Right lobe of liver (tissue), 6 donors: ENCODE measurements at places on chromosomes 16 and 17. TPM values are rescaled to one million over a fixed set of nuclear protein-coding genes. Genes with fewer than 3 reads are reported as not detected.

DNA sequence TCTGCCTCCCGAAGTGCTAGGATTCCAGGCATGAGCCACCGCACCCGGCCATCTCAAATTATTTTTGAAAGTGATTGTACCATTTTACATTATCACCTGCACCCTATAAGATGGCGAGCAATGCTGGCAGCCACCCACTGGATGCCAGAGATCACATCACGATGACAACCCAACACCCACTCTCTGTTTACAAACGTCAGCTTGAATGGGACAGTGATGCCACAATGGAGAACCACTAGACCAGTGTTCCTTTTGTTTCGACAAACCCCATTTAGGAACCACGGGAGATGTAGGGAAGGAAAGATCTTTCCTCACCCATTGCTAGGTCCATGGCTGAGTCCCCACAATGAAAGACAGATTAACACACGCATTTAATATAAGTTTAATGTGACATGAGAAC, 20.1 kb upstream of the HAPSTR1 start:
- H3K4me1 ChIP-seq, result no peaks in the 10 kb centered on the region
- no peaks in the 10 kb centered on the region for H3K36me3 ChIP-seq
- no peak for DNase-seq
- no peaks in the 10 kb centered on the region for H3K27me3 ChIP-seq

GRCh38 chr16:14562691-14563491, 67.2 kb downstream of the PARN start:
- no peak for DNase-seq
- H3K27me3 ChIP-seq, result no peaks in the 10 kb centered on the region
- no peak overlapping the region for H3K27ac ChIP-seq
- peaks cover 58% of the 10 kb centered on the region for H3K4me1 ChIP-seq
- H3K36me3 ChIP-seq, result no peaks in the 10 kb centered on the region

- peak overlapping the region; percentile 68 for H3K4me3 ChIP-seq
- peaks cover 40% of the 10 kb centered on the region for H3K4me1 ChIP-seq
- H3K27me3 ChIP-seq, result no peaks in the 10 kb centered on the region
- DNase-seq, result peak; percentile 62
Measured at GRCh38 chr16:8962393-8963009, 1.2 kb downstream of the USP7 start.

DNA sequence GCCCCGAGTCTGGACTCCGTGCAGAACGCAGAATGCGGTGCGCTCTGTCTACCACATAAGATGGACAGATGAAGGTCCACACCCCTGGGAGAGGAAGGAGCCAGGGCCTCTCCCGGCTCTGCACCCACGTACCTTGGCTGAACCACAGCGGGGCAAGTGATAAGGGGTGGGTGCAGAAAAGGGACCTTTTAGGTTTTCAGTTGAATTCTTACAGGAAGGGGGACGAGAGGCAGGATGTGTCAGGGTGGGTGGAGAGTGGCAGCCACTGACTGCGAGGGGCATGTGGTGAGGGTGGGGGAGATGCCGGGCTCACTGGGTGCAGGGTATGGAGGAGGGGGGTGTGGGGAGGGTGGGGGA, 372 bp downstream of the CD300A start:
- no peaks in the 10 kb centered on the region for H3K27me3 ChIP-seq
- no peak for DNase-seq
- peak overlapping the region; percentile 31 for H3K27ac ChIP-seq
- H3K4me3 ChIP-seq, result peak overlapping the region; percentile 21

Gene MT1H
- not detected for total RNA-seq

Gene NXPH3
- 0.09 TPM for total RNA-seq

Gene C1QL1
- total RNA-seq, result not detected

Gene TMED6
- 2.7 TPM for total RNA-seq

Gene NTN3
- total RNA-seq, result 1.2 TPM

Gene C16orf92
- total RNA-seq, result not detected

Gene DHRS7C
- total RNA-seq, result not detected
